ENCODE measurements at places on chromosomes 11 and 22.

DNA sequence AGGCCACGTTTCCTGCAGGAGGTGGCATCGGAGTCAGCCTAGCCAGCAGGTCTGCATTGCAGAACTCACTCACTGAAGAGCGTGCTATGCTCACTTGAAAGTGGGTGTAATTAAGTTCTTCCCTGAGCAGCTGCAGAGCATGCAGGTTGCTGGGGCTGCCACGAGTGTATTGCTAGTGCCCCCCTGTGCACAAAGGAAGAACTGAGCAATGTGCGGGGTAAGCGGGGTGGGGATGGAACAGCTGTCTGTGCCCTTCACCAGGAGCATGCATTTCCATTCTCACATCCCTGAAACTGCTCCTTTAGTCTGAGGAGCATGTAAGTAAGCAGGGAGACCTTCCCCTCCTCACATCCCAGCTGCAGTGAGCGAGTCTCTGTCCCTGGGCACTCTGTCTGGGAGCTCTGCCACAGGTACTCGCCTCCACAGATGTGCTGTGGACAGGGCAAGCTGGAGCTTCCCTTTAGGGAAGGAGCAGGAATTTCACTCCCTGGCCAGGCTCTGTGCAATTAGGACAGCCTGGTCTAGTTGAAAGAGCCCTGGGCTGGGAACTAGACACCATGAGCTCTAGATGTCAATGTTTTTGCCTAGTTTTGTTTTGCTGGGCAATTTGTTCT, 1031.8 kb downstream of the NTM start:
- DNase-seq: no peak

DNA sequence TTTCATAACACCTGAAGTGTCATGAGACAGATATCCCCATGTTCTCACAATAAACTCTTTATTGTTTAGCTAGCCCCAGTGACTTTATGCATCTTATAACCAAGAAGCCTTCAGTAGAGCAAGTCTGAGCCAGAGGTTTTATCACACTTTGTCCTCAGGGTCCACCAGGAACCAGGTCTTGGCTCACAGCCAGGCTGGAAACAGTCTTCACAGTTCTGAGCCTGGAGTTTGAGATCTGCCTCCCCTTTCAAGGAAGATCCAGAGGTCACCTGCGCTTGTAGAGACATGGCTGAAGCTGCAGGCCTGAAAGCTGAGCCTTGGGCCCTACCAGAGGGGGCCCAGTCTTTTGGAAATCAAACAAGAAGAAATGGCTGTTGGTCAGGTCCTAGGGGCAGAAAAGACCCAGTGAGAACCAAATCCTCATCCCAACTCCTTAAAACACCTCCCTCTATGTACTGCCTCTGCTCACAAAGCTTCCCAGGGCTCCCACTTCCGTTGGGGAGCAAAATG, 3.5 kb downstream of the RRP8 start:
- DNase-seq: no peak

GRCh38 chr11:8242499-8243280, 21.0 kb downstream of the LMO1 start:
- no peak for DNase-seq

DNA sequence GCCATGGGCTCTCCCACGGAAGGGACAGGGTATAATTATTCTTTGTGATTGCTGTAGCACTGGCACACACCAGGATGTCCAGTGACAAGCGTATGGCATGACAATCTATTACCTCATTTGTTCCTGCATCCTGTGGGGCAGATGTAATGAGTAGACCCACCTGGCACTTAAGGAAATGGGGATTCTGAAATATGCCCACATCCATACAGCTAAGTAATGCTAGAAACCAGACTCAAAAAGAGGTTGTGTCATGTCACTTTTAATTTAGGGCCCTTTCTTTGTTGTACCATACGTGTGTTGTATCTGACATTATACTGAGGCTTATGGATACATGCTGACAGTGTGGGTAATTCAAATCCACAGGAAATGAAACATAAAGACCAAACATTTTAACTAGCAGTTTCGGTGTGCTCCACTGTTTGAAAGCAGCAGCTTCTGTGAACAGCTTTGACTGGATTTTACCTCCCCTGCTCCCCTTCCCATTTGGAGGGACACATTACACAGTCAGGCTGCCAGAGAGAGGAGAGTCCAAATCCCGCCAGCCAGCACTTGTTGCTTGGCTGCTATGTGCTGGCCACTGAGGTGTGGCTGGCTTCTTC, 21.2 kb downstream of the GRAMD1B start:
- no peak for DNase-seq

GRCh38 chr11:76659672-76660532, 10.6 kb downstream of the LRRC32 start:
- no peak for DNase-seq

GRCh38 chr11:61472868-61473267, 35.7 kb upstream of the LRRC10B start:
- no peak for DNase-seq

DNA sequence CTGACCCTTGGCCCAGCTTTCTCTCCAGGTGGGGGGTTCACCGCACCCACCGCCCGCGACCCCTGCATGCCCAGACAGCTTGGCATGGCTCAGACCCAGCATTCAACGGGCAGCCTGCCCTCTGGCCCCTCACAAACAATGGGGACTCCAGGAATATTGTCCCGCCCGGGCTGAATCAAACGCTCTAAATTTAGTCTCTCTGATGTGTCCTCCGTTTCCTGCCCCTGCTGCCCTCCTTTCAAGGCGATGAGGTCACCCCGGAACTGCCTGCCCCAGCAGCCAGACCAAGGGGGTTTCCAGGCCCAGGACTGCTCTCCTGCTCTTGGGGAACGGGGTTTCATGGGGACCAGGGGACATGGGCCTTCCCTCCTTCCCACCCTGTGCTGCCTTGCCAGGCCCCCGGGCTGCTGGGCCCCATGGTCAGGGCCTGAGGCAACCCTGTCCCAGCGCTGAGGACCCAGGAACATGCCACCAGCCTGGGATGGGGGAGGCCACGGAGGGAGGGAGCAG, 10.1 kb upstream of the PDGFB start:
- no peak for DNase-seq

DNA sequence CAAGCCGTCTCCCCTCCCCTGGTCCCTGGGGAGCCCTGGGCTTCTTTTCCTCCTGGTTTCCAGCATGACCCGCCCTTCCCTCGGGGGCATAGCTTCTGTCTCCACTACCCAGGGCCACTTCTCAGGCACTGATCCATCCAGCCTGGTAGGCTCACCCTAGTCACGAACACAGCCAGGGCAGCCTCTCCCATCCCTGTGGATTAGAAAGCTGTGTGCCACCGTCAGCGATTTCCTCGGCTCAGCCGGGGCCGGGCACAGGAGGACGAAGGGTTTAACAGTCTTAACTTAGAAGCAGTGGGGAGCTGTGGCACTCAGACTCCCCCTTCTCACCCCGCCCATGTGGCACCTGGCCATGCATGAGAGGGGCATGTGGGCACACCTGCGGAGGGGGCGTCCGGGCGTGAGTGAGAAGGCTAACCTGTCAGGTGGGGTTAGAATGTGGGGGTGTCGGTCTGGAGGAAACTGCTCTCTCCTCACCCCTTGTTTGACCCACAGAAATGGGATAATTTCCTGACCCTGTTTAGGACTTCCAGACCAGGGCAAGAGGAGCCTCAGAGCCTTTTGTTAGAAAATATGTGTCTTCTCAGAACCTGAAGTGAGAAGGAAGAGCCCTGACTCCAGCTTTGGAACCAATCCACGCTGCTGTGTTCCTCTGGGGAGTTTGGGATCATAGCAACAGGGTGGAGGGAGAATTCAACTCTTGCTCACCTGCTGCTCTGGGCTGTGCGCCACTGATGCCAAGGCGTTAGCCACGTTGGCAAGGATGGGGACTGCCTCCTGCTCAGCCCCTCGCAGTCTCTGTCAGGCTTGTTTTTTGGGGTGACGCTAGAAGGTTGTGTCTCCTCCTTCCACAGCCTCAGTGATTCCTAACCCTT, 14.6 kb downstream of the GLB1L2 start:
- DNase-seq: no peak

DNA sequence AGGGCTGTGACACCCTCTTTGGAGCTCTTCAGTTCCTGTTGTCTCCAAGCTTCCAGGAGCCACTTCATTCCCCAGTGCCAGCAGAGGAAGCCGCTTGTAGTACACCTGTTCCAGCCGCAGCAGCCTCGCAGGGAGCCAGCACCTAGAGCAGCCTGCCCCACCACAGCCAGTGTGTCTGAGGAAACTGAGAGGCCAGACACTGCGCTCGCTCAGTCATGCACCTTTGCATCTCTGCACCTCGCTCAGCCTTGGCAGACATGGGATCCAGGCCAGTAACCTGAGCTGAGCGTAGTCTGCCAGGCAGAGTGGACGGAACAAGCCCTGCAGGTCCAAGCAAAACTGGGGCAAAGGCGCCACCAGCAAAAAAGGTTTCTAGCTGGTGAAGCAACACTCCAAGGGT, 1072.1 kb downstream of the JRKL start:
- no peak for DNase-seq

DNA sequence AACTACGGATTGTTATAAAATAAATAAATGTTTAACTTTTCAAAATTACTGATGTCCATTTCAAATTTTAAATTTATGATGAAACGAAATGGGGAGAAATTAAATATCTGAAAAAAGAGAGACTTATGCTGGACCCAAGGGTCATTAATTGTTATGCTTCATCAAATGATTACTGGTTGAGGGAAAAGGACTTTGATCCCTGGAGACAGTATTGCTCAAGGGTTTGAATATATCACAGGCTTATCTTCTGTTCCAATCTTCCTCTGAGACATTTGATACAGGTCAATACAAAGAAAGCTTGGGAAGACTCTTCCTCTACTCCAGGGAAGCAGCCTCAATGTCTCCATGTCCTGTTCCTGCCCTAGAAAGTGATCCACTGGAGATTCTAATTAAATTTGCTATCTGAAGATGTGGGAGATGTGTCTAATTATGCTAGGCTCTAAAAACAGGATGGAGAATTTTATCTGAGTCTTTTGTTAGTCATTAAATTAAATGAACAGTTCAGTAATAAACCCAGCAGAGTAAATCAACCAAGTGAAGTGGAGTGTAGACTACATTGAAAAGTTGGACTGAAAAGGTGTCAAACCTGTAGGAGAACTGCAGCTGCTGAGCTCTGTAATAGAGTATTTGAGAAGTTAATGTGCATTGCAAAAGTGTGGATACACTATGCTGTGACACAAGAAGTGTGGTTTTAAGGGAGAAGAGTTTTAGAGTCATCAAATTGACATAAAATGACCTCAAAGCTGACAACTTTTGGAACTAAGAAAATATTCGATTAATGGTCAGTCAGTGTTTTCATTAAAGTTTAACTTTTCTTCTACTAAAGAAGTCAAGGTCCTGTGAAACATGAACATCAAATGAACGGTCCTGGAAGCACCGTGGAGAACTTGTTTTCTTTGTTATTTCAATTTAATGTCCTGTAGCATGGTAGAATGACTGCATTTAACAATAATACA, 623.7 kb upstream of the CCDC90B start:
- no peak for DNase-seq

DNA sequence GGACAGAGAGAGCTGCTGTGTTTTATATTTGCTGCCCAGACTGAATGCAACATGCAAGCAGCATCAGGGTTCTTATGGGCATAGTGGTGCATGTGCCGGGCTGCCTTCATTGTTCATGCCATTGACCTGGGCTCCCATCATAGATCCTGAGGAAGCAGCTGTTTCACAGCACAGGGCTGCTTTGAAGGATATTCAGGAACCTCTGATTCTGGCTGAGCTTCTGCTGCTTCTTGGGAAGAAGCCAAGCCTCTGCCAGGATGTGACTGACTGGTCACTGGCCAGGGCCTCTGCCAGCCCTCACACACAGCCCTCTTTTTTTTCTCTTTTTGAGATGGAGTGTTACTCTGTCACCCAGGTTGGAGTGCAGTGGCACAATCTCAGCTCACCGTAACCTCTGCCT, 43.3 kb downstream of the CYB5R2 start:
- no peak for DNase-seq

DNA sequence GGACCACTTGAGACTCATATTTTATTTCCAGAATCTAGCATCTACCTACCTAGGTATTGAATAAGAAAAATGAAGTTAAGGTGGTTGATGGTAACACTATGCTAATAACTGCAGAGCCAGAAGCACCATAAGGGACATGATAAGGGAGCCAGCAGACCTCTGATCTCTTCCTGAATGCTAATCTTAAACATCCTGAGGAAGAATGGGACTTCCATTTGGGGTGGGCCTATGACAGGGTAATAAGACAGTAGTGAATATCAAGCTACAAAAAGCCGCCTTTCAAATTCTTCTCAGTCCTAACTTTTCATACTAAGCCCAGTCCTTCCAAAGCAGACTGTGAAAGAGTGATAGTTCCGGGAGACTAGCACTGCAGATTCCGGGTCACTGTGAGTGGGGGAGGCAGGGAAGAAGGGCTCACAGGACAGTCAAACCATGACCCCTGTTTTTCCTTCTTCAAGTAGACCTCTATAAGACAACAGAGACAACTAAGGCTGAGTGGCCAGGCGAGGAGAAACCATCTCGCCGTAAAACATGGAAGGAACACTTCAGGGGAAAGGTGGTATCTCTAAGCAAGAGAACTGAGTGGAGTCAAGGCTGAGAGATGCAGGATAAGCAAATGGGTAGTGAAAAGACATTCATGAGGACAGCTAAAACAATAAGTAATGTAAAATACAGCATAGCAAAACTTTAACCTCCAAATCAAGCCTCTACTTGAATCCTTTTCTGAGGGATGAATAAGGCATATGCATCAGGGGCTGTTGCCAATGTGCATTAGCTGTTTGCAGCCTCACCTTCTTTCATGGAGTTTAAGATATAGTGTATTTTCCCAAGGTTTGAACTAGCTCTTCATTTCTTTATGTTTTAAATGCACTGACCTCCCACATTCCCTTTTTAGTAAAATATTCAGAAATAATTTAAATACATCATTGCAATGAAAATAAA, 2.1 kb downstream of the HBB start:
- DNase-seq: no peak

DNA sequence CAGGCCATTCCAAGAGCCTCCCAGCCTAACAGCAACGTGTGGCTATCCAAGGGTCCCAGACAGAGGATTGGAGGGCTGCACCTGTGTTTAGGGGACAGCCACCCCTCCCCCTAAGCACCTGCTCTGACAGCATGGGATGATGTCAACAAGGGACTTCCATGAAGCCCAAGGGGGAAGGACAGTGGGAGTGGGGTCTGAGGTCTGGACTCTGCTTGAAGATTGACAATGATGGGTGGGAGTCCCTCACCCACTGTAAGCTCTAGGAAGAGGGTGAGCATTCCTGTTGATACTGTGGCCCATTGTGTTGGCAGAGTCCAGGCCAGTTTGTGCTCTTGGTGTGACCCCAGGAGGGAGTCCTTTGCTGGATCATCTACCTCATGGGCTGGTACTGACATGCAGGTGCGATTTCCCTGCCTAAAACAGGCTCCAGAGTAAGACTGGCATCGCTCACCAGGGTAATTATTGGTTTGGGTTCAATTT, 46.9 kb upstream of the TUB start:
- no peak for DNase-seq

GRCh38 chr11:106128740-106129139, 51.3 kb downstream of the AASDHPPT start:
- no peak for DNase-seq
